Progenitor cell of endocrine pancreas (in vitro differentiated cells): ENCODE measurements at places on chromosomes 5 and 9.
A peak's percentile ranks its signal among the peaks of the same experiment; 100 is the strongest.

DNA sequence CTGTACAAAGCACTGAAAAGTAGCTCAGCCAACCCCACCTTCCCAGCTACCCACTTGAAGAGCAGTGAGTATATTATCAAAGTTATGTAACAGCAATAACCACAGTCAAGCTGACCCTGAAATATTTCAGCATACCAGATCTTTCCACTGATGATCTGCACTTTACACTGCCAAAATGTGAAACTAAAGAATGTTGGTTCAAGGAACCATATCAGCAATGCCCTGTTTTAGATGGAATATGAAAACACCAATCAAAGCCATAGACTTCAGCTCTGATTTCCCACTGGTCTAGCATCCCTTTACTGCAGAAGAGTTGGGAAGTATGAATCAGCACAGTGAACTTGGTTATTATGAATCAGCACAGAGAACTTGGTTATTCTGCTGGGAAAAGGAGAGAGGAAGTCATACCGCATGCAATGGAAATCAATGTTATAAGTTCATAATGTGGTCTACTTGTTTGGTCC lies 20.0 kb downstream of the CEMIP2 start:
- no peak for DNase-seq

- DNase-seq, result no peak
Observed at GRCh38 chr5:157745041-157745456, 1.5 kb downstream of the LSM11 start.

DNA sequence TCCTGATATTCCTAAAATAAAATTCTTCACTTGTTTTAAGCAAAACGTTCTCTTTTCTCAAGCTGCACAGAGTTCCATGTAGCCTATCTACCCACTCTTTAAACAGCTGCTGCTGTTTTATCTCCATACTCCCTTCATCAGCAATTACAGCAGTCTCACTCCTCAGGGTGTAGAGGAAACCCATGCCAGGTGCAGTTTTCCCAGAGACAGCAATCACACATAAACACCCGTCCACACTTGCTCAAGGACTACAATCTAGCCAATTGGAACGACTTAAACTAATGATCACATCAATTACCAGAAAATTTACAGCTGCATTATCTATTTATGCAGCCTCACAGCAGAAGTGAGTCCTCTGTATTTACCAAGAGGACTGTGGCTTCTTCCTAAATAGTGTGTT lies 141.7 kb downstream of the HTR1A start:
- no peak for DNase-seq

GRCh38 chr5:565782-566440 lies 41.7 kb upstream of the SLC9A3 start:
- no peak for DNase-seq

GRCh38 chr9:98935071-98935505 lies 8.6 kb upstream of the COL15A1 start:
- DNase-seq, result no peak

- DNase-seq, result no peak
Observed at GRCh38 chr5:53411388-53411787, 69.0 kb upstream of the FST start.

- DNase-seq, result no peak
Observed at GRCh38 chr5:68646144-68646543, 430.6 kb downstream of the PIK3R1 start.

DNA sequence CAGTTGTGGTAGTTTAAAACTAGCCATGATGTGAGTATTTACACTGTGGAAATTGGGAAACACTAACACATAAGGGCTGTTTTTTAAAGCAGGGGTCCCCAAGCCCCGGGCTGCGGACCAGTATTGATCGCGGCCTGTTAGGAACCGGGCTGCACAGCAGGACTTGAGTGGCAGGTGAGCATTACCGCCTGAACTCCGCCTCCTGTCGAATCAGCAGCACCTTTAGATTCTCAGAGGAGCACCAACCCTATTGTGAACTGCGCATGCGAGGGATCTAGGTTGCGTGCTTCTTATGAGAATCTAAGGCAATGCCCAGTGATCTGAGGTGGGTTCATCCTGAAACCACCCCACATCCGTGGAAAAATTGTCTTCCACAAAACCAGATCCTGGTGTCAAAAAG lies 127.8 kb downstream of the PCSK5 start:
- DNase-seq, result peak; percentile 9
